ENCODE measurements at places on chromosomes 13 and 19. TPM values are rescaled to one million over a fixed set of nuclear protein-coding genes. Genes with fewer than 3 reads are reported as not detected.

The ATP8B3 gene
- total RNA-seq: 5.1 TPM

The FREM2 gene
- not detected for total RNA-seq

The SMIM17 gene
- 1.4 TPM for total RNA-seq

The FUT6 gene
- total RNA-seq: not detected

The LPAR2 gene
- 5.1 TPM for total RNA-seq

The ZNF607 gene
- total RNA-seq: 4.5 TPM

The CGB3 gene
- total RNA-seq: not detected

The FAM216B gene
- not detected for total RNA-seq

The FCAR gene
- not detected for total RNA-seq

The VPS36 gene
- 30.4 TPM for total RNA-seq

Measured in endothelial cell of umbilical vein (primary cell).